ENCODE measurements at places on chromosomes 4 and X.

DNA sequence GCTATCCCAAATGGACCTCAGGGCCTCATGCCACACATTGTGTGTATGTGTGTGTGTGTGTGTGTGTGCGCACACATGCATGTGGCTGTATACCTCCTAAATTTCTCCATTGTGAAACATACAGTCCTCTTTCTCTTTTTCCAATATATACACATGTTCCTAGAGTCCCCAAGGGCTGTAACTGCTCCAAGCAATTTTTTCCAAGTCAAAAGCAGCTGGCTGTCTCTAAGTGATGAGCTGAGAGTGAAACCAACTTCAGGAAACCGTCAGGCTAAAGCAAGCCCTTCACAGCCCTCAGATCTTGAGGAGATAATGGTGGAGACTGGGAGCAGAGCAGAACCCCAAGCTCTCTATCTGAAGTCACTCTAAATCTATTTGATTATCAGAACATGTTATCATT is 496.1 kb upstream of the DIPK2B start:
- H3K4me1 ChIP-seq = no peaks in the 10 kb centered on the region
- H3K36me3 ChIP-seq = no peaks in the 10 kb centered on the region
- no peak for DNase-seq
- H3K27me3 ChIP-seq = no peaks in the 10 kb centered on the region

GRCh38 chr4:40612831-40613230 is 16.8 kb downstream of the RBM47 start:
- no peak overlapping the region for H3K27ac ChIP-seq
- H3K4me1 ChIP-seq = no peaks in the 10 kb centered on the region
- no peak overlapping the region for H3K4me3 ChIP-seq
- DNase-seq = no peak

DNA sequence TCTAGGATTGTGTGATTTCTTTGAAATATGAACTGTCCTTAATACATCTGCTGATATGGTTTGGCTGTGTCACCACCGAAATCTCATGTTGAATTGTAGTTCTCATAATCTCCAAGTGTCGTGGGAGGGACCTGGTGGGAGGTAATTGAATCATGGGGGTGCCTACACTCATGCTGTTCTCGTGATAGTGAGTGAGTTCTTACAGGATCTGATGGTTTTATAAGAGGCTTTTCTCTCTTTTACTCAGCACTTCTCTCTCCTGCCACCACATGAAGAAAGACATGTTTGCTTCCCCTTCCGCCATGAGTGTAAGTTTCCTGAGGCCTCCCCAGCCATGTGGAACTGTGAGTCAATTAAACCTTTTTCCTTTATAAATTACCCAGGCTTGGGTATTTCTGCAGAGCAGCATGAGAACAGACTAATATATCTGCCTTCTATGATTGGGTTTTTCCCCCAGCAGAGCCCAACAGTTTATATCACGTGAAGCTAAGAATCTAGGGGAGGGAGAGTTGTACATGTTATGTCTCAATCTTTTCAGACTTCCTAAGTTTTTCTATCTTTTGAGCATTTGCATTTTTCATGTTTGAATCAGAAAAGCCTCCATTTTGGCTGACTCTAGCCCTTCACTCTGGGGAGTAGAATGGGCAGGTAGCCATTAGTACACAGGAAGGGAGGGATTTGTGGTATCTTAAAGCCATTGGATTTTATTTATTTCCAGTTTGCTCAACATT is 58.9 kb downstream of the PLAC1 start:
- no peaks in the 10 kb centered on the region for H3K36me3 ChIP-seq
- no peak overlapping the region for H3K27ac ChIP-seq
- H3K27me3 ChIP-seq = no peaks in the 10 kb centered on the region
- no peak overlapping the region for H3K4me3 ChIP-seq

DNA sequence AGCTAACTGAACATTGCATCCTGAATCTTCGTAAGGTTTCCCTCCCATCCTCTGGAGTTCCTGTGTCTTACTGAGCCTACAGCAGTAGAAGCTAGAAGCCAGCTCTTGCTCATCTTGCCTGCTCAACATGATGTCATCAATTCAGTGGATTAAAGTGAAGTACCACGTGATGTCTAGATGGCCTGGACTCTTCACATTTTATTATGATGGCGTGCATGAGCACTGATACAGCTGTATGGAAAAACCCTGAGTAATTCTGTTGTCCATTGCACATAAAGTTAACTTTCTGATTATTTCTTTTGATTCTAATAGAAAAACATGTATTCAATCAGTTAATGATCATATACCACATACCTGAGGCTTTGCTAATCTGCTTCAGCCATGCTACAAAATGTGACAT is 2387.7 kb upstream of the TENM3 start:
- no peaks in the 10 kb centered on the region for H3K27me3 ChIP-seq
- H3K4me3 ChIP-seq = no peak overlapping the region
- H3K36me3 ChIP-seq = no peaks in the 10 kb centered on the region
- no peaks in the 10 kb centered on the region for H3K4me1 ChIP-seq
- H3K27ac ChIP-seq = no peak overlapping the region
- no peak for DNase-seq

DNA sequence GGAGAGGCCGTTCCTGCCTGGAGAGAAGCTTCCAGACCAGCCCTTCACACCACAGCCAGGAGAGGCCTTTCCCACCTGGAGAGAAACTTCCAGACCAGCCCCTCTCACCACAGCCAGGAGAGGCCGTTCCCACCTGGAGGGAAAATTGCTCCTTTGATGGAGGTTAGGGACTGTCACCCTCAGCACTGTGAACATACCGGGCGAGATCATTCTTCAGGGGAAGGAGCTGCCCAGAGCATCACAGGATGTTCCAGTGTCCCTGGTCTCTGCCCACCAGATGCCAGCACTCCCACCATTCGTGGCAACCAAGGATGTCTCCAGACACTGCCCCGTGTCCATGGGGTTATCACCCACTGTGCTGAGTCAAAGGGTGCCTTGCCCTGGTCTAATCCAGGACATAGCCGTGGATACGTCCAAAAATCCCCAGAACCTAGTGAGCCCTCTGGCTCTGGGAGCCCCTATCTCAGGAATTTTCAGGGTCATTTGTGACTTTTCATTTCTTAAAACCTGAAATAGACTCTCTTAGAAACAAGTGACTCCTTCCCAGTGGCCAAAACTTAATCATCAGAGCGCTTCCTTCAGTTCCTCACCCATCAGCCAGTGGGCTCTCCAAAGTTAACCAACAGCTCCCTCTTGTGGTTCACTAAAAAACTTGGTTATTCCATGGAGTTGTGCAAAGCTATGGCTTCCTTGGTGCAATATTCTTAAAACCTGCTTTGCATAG is 80.2 kb downstream of the CRMP1 start:
- H3K27ac ChIP-seq = no peak overlapping the region
- H3K27me3 ChIP-seq = no peaks in the 10 kb centered on the region
- H3K4me3 ChIP-seq = no peak overlapping the region
- peaks cover 21% of the 10 kb centered on the region for H3K36me3 ChIP-seq
- peak; percentile 63 for DNase-seq

DNA sequence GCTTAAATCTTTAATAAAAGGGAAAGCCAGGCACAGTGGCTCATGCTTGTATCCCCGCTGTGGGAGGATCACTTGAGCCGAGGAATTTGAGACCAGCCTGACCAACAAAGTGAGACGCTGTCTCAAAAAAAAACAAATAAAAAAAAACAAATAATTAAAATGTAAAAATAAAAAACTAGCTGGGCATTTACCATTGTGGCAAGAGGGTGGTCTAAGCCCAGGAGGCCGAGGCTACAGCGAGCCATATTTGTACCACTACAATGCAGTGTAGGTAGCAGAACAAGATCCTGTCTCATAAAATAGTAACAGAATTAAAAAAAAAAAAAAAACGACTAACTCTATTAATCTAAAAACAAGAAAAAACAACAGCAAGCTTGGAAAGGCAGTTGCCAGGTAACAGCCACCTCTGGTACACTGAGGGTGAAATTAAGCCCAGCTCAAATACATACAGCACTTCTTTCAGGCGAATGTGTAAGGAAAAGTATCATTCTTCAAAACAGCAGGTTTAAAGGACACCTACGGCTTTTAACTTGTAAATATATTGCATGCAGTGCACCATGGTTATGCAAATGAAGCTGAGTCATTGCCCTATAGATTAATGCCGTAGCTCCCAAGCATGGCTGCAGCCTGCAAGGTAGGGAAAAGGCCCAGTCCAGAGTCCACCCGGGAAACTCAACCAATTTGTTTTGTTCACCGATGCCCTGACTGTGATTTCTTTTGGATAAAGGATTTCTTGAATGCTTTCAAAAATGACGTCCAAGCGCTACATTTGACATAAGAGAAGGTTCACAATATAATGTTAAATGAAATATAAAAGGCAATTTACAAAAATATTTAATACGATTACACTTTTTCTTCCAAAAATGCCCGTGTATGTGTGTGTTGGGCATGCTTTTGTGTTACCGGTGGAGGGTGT is 14.5 kb upstream of the TXLNG start:
- H3K4me3 ChIP-seq = no peak overlapping the region
- no peaks in the 10 kb centered on the region for H3K4me1 ChIP-seq
- H3K27me3 ChIP-seq = no peaks in the 10 kb centered on the region
- peak overlapping the region; percentile 39 for H3K27ac ChIP-seq

DNA sequence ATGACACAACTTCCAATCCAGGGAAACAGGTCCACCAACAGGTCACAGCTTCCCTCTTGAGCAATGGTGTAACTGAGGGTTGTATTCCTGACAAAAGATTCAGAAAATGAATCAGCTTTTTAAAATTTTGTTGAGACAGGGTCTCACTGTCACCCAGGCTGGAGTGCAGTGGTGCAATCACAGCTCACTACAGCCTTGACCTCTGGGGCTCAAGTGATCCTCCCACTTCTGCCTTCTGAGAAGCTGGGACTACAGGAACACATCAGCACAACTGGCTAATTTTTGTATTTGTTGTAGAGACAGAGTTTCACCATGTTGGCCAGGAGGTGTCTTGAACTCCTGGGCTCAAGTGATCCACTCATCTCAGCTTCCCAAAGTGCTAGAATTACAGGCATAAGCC is 43.7 kb downstream of the SAT1 start:
- no peak overlapping the region for H3K4me3 ChIP-seq
- no peaks in the 10 kb centered on the region for H3K36me3 ChIP-seq
- H3K27me3 ChIP-seq = no peaks in the 10 kb centered on the region
- no peak for DNase-seq
- H3K27ac ChIP-seq = no peak overlapping the region

- no peak overlapping the region for H3K27ac ChIP-seq
- H3K4me1 ChIP-seq = no peaks in the 10 kb centered on the region
- DNase-seq = peak; percentile 50
- H3K4me3 ChIP-seq = no peak overlapping the region
- H3K27me3 ChIP-seq = no peaks in the 10 kb centered on the region
- H3K36me3 ChIP-seq = peaks cover 78% of the 10 kb centered on the region
These were observed 7.9 kb downstream of the BDH2 start for GRCh38 chr4:103091601-103092223.

DNA sequence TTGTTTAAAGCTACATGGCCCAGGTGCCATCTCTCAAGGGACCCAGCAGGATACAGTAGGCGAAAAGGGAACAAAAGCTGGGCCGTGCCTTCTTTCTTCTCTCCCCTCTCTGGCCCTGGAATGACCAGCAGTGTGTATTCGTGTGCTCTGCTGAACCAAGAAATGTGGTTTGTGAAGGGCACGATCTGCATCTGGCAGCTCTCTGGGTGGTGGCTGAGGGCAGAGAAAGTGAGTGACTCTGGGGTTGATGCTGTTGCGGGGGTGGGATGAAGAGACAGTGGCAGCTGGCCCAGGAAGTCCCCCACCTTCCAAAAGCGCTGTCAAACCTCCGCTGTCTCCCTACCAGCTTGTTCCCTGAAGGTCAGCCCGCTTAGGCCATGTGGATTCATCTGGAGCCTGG is 88.3 kb downstream of the CLDN34 start:
- no peaks in the 10 kb centered on the region for H3K36me3 ChIP-seq
- DNase-seq = no peak
- no peaks in the 10 kb centered on the region for H3K4me1 ChIP-seq
- no peaks in the 10 kb centered on the region for H3K27me3 ChIP-seq
- no peak overlapping the region for H3K27ac ChIP-seq
- no peak overlapping the region for H3K4me3 ChIP-seq

GRCh38 chr4:173139561-173139960 is 29.1 kb upstream of the GALNT7 start:
- no peaks in the 10 kb centered on the region for H3K27me3 ChIP-seq
- no peak overlapping the region for H3K27ac ChIP-seq
- H3K4me1 ChIP-seq = no peaks in the 10 kb centered on the region

DNA sequence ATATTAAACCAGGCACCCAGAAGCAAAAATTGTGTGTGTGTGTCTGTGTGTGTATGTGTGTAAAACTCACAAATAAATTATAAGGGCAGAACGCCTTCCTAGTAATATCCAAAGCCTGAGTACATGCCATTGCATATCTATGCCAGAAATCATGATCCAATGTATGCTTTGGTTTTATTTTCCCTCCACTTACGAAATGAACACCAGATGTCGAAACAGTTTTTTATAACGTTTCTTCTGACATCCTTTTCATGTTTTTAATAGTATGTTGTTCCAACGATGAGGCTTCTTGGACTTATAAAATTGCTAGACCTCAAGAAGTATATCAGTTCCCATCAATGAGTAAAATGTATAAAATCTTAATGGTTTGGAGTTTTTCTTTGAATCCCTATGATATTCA is 55.4 kb downstream of the KCNIP4 start:
- no peak overlapping the region for H3K27ac ChIP-seq
- H3K4me1 ChIP-seq = no peaks in the 10 kb centered on the region
- no peaks in the 10 kb centered on the region for H3K27me3 ChIP-seq

DNA sequence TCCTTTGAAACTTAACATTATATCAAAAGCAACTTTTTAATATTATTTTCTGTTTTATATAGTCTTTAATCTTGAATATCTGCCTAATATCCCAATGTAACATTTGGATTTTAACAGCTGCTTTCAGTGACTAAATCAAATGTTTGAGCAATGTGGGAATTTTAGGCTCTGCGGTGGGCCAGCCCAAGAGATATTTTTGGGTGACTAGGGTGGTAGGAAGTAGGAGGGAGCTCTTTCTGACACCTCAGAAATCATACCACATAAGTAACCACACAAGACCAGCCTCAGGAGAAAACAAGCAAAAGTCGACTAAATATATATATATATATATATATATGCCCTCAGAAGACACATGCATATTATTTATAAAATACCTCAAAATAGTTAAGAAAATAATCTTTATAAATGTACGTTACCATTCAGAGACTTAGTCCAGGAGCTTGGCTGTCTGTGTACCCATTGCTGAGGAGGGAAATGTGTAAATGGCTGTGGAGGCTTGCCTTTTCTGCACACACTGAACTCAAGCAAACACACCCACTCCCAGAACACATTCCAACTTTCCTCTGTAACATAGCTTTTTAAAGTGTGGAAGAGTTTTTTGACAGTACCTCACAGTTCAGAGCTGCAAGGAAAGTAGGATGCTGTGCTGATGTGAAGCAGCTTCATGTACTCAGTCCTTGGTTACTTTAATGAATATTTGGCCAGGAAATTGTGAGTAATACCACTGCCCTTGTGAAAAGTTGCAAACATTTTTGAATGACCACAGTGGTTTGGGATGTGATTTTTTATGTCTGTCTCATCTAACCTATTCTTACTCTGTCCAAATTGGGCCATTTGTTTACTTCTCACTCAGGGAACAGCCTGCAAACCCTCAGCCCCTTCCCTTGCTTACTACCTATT is at the start of gene RTL3:
TSS of gene RTL3 (minus strand) at position 484 of the 900 bp plus-strand sequence. CDS start 908 bp downstream, outside the sequence.
- H3K27me3 ChIP-seq = no peaks in the 10 kb centered on the region
- H3K36me3 ChIP-seq = no peaks in the 10 kb centered on the region
- no peak within 1 kb of the TSS for H3K4me3 ChIP-seq
- no peak within 1 kb of the TSS for H3K27ac ChIP-seq
- H3K4me1 ChIP-seq = no peaks in the 10 kb centered on the region
- DNase-seq = no peak
